Aorta (tissue), 5 donors: ENCODE measurements at places on chromosomes 5 and 9. TPM values are rescaled to one million over a fixed set of nuclear protein-coding genes. Genes with fewer than 3 reads are reported as not detected.

DNA sequence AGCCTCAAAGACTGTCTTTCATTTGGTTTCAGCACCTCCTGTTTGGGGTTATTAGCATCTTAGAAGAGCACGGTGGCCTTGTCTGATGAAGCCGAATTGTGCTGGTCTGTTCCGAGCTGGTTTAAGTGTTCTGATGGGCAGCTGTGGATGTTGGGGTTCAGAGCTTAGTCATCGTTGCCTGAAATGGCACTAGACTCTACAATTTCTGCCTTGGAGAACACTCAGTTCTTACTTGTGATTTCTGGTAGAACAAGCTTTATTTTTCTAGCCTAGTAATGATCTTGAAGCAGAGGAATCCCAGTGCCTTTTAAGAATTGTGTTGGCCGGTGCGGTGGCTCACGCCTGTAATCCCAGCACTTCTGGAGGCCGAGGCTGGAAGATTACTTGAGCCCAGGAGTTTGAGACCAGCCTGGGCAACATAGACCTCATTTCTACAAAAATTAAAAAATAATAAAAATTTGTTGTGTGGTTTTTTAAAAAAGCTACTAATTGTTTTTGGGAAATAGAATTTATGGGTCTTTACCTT lies 7.8 kb downstream of the FBXW5 start:
- no peak for DNase-seq
- no peaks in the 10 kb centered on the region for H3K36me3 ChIP-seq

DNA sequence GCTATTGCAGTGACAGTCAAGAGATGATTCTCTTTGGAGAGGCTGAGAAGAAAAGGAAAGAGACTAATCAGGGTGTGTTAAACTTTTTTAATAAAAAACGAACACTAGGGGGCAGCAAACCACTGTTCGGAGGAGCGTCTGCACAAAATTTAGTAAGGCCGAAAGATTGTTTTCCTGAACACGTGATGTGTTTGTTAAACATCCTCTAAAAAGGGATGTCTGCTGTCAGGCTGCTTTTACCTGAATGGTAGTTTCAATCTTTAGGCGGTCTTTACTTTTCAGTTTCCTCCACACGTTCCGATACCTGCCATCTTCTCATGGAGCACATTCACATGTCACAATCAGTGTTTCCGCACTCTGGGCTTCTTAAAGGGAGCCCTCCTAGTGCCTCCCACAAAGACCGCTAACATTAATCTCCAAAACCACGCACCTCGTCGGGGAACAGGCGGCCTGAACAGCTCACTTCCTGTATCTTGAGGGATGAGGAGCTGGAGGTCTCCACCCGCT lies 125.2 kb downstream of the GPBP1 start:
- no peak overlapping the region for H3K4me3 ChIP-seq
- H3K27ac ChIP-seq = no peak overlapping the region
- H3K27me3 ChIP-seq = no peaks in the 10 kb centered on the region
- no peak for DNase-seq

DNA sequence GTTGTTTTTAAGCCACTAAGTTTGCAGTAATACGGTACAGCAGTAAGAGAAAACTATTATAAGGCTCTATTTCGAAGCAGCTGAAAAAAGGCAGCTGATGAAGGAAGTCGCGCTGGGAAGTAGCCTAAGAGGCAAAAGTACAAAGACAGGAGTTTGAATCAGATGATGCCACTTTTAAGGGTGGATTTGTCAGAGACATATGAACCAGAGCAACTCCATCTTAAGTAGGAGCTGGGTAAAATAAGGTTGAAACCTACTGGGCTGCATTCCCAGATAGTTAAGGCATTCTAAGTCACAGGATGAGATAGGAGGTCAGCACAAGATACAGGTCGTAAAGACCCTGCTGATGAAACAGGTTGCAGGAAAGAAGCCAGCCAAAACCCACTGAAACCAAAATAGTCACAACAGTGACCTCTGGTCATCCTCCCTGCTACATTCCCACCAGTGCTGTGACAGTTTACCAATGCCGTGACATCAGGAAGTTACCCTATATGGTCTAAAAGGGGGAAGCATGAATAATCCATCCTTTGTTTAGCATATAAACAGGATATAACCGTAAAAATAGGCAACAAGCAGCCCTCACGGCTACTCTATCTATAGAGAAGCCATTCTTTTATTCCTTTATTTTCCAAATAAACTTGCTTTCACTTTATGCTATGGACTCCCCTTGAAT lies 91.8 kb upstream of the PRSS3 start:
- no peak for DNase-seq
- no peaks in the 10 kb centered on the region for H3K4me1 ChIP-seq
- H3K27me3 ChIP-seq = no peaks in the 10 kb centered on the region

GRCh38 chr5:165351342-165351741 lies 1845.9 kb downstream of the MAT2B start:
- no peaks in the 10 kb centered on the region for H3K36me3 ChIP-seq
- H3K27ac ChIP-seq = no peak overlapping the region
- no peaks in the 10 kb centered on the region for H3K4me1 ChIP-seq
- DNase-seq = no peak
- no peak overlapping the region for H3K4me3 ChIP-seq

DNA sequence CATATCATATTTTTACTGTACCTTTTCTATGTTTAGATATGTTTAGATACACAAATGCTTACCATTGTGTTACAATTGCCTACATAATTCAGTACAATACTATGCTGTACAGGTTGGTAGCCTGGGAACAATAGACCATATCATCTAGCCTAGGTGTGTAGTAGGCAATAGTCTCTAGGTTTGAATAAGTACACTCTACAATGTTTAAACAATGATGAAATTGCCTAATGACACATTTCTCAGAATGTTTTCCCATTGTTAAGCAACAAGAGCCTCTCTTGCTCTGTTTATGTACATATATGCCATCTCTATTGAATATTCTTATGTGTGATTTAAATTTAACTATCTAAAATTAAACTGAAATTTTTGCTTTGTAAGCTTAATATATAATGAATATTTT lies 209.6 kb upstream of the ST8SIA4 start:
- H3K27me3 ChIP-seq = no peaks in the 10 kb centered on the region
- no peaks in the 10 kb centered on the region for H3K36me3 ChIP-seq
- no peaks in the 10 kb centered on the region for H3K4me1 ChIP-seq
- H3K27ac ChIP-seq = no peak overlapping the region

Gene PCDHA6
- total RNA-seq = 0.45 TPM

- no peak overlapping the region for H3K27ac ChIP-seq
- no peak overlapping the region for H3K4me3 ChIP-seq
These were observed 314.8 kb downstream of the PRELID2 start for GRCh38 chr5:145520335-145520734.

DNA sequence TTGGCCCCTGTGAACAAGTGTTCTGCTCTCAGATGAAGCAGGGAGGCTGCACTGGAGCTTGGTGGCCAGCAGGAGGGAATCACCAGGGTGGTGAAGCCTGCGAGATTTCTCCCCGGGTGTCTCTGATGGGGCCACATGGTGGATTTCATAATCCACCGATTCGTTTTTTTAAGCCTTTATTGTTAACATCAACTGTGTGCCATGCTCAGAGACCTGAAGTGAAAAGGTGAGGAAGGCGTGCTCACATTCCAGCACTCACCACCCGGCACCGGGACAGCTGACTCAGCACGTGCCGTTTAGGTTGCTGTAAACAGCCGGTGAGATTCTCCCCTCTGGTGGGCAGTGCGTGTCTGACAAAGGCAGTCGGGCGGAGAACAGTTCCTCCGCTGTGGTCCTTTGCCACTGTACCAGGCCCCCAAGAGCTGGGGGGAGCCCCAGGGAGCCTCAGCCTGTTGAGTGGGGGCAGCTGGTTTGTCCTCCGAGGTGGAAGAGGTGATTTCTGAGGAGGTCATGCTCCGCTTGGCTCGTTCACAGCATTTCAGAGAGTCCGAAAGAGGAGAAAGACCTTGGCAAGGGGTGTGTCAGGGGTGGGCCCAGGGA lies 12.7 kb upstream of the AHRR start:
- H3K27me3 ChIP-seq = no peaks in the 10 kb centered on the region
- no peak overlapping the region for H3K27ac ChIP-seq
- DNase-seq = no peak
- no peaks in the 10 kb centered on the region for H3K4me1 ChIP-seq

DNA sequence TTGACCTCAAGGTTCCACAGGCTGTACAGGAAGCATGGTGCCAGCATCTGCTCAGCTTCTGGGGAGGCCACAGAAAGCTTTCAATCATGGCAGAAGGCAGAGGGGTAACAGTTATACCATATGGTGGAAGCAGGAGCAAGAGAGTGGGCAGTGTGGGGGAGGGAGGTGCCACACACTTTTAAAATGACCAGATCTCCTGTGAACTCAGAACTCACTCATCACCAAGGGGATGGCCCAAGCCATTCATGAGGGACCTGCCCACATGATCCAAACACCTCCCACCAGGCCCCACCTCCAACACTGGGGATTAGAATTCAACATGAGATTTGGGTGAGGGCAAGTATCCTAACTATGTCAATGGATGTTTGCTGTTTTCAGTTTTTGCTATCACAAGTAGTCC lies 16.2 kb downstream of the CYFIP2 start:
- H3K27ac ChIP-seq = no peak overlapping the region
- DNase-seq = no peak
- no peaks in the 10 kb centered on the region for H3K27me3 ChIP-seq
- H3K4me3 ChIP-seq = no peak overlapping the region
- no peaks in the 10 kb centered on the region for H3K36me3 ChIP-seq

Gene ANXA2R
- 6.4 TPM for total RNA-seq

Gene IFNA13
- not detected for total RNA-seq
